ENCODE measurements at places on chromosomes 11 and 22.

GRCh38 chr22:35226958-35227647 is 30.2 kb upstream of the HMGXB4 start:
- no peak for DNase-seq
- no peak overlapping the region for H3K27ac ChIP-seq
- H3K36me3 ChIP-seq, result no peaks in the 10 kb centered on the region
- H3K27me3 ChIP-seq, result peaks cover 87% of the 10 kb centered on the region
- no peak overlapping the region for H3K4me3 ChIP-seq

DNA sequence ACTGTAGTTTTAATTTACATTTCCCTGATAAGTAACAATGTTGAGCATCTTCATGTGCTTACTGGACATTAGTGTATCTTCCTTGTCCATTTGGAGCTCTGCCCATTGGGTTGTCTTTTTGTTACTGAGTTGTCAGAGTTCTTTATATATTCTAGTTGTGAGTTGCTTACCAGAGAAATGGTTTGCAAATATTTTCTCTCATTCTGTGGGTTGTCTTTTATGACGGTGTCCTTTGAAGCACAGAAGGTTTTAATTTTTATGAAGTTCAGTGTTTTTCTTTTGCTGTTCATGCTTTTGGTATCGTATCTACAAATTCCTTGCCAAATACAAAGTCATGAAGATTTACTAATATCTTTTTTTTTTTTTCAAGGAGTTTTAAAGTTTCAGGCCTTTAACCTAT is 42.4 kb downstream of the ZBTB44 start:
- H3K4me1 ChIP-seq, result peaks cover 8% of the 10 kb centered on the region
- no peak overlapping the region for H3K27ac ChIP-seq

DNA sequence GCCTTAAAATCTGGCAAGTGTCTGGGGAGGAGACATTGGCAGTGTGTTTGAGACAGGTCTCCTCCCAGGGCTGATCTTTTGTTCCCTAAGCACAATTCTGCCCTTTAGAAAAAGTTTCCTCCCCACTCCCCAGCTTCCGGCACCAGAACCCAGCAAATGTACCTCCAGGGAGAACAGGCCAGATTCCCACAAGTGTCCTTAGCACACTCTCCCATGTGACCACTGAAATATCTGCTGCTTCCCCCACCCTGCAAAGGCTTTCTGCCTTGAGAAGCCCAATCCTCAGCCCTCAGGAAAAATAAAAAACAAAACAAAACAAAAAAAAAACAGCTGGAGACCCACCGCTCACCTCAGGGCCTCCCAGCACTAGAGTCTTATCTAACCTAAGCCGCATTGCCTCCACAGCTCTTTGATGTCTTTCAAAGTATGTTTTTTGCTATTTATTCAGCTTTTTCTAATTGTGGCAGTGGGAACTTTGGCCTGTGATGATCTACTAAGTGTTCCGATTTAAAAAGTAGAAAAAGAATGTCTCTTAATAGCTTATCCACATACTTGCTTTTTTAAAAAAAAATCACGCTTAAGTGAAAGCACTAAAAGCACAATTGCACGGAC is 29.0 kb upstream of the FBLN1 start:
- H3K27me3 ChIP-seq, result peaks cover 4% of the 10 kb centered on the region
- H3K36me3 ChIP-seq, result no peaks in the 10 kb centered on the region
- H3K4me1 ChIP-seq, result peaks cover 23% of the 10 kb centered on the region
- no peak for DNase-seq
- no peak overlapping the region for H3K4me3 ChIP-seq

- H3K4me1 ChIP-seq, result peaks cover 72% of the 10 kb centered on the region
- H3K4me3 ChIP-seq, result no peak overlapping the region
- H3K27me3 ChIP-seq, result no peaks in the 10 kb centered on the region
These were observed 51.9 kb upstream of the CDON start for GRCh38 chr11:126114486-126115126.

GRCh38 chr11:8740129-8740528 is 57.5 kb downstream of the RPL27A start:
- no peak overlapping the region for H3K27ac ChIP-seq
- no peaks in the 10 kb centered on the region for H3K36me3 ChIP-seq
- H3K27me3 ChIP-seq, result no peaks in the 10 kb centered on the region
- no peak for DNase-seq
- no peak overlapping the region for H3K4me3 ChIP-seq

DNA sequence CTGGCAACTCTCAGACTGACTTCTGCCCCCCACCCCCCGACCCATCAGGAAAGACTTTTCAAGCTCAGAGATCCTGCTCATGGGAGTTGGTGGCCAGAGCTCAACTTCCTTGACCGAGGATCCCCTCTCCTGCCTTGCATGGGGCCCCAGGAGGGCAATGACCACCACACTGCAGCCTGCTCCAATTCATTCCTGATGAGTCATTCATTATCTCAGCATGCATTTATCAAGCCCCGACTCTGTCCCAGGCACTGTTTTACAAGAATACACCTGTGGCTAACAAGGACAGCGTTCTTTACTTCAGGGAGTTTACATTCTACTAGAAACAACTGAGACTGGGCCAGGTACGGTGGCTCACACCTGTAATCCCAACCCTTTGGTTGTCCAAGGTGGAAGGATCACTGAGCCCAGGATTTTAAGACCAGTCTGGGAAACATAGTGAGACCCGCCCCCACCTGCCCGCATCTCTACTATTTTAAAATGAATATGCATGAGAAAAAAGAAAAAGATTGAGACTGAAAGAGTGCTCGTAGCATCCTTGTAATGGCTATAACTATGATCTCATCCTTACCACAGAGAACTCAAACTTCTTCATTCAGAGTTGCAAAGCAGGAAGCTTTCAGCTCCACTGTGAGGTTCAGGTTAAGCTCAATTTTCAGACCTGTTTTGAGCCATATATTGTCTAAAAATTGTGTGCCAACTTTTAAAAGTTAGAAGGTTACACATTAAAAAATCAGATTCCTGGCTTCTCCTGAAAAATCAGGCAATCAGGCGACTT is 60.4 kb downstream of the FEZ1 start:
- no peak overlapping the region for H3K4me3 ChIP-seq
- no peak overlapping the region for H3K27ac ChIP-seq
- H3K4me1 ChIP-seq, result peaks cover 8% of the 10 kb centered on the region

DNA sequence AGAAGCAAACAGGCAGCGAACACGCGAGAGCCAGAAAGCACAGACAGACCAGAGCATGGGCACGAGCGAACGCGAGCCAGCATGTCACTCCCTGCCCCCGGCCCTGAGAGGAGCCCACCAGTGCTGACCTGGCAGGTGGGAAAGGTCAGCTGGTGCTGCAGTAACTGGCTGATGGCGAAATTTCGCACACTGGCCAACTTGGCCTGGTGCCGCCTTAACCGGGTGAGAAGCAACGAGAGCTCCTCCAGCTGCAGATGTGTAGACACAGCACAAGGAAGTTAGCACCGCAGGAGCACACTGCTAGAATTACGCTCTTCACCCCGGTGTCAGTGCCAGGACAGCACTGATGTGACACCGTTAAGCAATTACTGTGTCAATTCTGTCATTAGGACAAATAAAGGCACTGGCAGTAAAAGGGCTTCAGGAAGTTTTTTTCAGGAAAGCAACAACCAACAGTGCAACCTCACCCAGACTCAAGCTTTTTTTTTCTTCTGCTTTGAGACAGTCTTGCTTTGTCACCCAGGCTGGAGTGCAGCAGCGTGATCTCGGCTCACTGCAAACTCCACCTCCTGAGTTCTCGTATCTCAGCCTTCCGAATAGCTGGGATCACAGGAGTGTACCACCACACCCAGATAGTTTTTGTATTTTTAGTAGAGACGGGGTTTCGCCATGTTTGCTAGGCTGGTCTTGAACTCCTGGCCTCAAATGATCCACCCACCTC is 76.8 kb downstream of the C11orf58 start:
- peaks cover 89% of the 10 kb centered on the region for H3K4me1 ChIP-seq
- peak overlapping the region; percentile 17 for H3K27ac ChIP-seq
- no peak overlapping the region for H3K4me3 ChIP-seq
- peaks cover 14% of the 10 kb centered on the region for H3K36me3 ChIP-seq
- H3K27me3 ChIP-seq, result no peaks in the 10 kb centered on the region

GRCh38 chr22:19996694-19997384 is 19.8 kb downstream of the ARVCF start:
- no peak overlapping the region for H3K4me3 ChIP-seq
- no peak for DNase-seq

DNA sequence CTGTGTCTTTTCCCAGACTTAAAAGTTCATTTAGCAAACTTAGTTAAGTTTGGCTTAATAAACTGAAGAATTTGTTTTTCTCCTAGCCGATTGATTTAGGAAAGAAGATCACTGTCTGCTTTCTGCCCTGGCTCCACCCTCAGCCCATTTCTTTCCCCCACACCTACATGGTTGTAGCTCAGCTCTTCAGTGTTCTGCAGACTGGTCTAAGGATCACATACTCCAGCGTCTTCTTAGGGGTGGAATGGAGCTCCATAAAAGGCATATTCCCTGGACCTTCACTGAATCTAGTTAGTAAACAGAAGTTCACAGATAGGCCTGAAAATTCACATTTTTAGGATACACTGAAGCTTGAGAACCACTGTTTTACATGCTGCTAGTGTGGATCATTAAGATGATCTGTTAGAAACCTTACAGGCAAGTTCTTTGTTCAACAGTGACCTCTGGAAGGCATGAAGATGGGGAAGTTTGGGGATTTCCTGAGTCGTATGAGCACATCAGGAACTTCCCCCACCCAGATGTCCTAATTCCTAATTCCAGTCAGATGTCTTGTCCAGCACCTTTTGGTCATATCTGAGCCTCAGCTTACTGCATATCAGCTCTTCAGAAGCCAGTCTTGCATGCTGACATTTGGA is 16.8 kb downstream of the PIWIL4 start:
- DNase-seq, result no peak
- H3K4me3 ChIP-seq, result no peak overlapping the region
- H3K36me3 ChIP-seq, result no peaks in the 10 kb centered on the region
- no peak overlapping the region for H3K27ac ChIP-seq

GRCh38 chr22:20117633-20118299 is 740 bp upstream of the TRMT2A start:
- peak overlapping the region; percentile 79 for H3K4me3 ChIP-seq
- no peaks in the 10 kb centered on the region for H3K27me3 ChIP-seq
- H3K36me3 ChIP-seq, result peaks cover 62% of the 10 kb centered on the region
- peaks cover 51% of the 10 kb centered on the region for H3K4me1 ChIP-seq

DNA sequence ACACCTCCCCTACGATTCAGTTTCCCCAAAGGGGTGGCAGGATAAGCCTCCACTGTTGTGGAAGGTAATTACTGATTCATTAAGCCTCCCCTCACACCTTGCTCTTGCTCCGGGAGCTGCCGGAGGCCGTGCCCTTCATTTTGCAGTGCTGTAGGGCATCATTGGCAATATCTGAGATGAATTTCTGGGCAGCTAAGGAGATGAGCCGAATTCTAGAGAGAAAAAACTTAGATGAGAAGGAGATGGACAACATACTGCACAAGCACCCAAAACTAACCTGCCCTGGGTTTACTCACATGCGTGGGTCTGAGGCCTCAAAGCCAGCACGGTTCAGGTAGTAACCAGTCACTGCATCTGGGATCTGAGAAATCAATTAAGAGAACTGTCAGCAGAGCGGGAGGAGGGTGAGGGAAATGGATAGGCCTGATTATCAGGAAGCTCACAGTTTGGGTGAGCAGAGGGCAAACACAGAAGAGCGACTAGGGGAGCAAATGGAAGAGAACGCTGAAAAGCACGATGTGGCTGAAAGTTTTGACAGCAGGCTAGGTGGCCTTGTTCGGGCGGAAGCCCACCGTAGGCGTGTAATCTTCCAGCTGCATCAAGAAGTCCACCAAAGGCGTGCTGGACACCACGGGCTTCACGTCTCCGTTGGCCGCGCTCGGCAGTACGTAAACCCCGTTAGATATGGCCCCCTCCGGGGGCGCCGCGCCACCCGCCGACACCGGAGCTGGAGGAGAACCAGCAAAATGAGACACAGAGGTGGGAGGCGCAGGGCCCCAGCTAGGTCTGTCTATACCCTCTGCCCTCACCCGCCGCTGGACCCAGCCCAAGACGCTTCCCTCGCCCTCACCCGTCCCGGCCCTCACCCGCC is 689 bp downstream of the TAF10 start:
- H3K27me3 ChIP-seq, result no peaks in the 10 kb centered on the region
- H3K4me3 ChIP-seq, result peak overlapping the region; percentile 83
- H3K27ac ChIP-seq, result peak overlapping the region; percentile 99
- peak; percentile 48 for DNase-seq
- peaks cover 68% of the 10 kb centered on the region for H3K4me1 ChIP-seq

GRCh38 chr11:35907648-35908431 is 36.0 kb upstream of the LDLRAD3 start:
- no peak overlapping the region for H3K27ac ChIP-seq
- no peak overlapping the region for H3K4me3 ChIP-seq
- no peaks in the 10 kb centered on the region for H3K36me3 ChIP-seq
- no peaks in the 10 kb centered on the region for H3K4me1 ChIP-seq

DNA sequence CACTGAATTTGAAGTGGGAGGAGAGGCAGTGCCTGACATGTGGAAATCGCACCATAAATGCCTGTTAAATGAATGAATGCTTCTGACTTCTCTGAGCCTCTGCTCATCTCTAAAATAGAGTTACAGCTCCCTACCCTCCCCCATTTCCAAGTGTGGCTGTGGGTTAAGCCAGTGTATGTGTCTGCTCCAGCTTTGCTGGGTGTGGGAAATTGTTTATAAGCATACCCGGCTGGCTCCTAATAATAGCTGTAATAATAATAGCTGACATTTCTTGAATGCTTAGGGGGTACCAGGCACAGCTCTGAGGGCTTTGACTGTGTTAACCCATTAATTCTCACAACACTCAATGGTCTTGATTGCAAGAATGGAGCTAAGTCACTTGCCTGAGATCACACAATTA is 7.0 kb upstream of the FCHSD2 start:
- no peaks in the 10 kb centered on the region for H3K27me3 ChIP-seq
- H3K4me3 ChIP-seq, result peak overlapping the region; percentile 44
- DNase-seq, result no peak
- no peaks in the 10 kb centered on the region for H3K36me3 ChIP-seq
- peaks cover 90% of the 10 kb centered on the region for H3K4me1 ChIP-seq

GRCh38 chr22:30829901-30830550 is 135.4 kb downstream of the OSBP2 start:
- H3K4me1 ChIP-seq, result peaks cover 10% of the 10 kb centered on the region
- no peaks in the 10 kb centered on the region for H3K36me3 ChIP-seq
- no peak for DNase-seq

- H3K36me3 ChIP-seq, result peaks cover 37% of the 10 kb centered on the region
- peak overlapping the region; percentile 95 for H3K4me3 ChIP-seq
- DNase-seq, result peak; percentile 58
- no peaks in the 10 kb centered on the region for H3K27me3 ChIP-seq
- peak overlapping the region; percentile 95 for H3K27ac ChIP-seq
These were observed 2.4 kb downstream of the SIDT2 start for GRCh38 chr11:117180661-117181585.

DNA sequence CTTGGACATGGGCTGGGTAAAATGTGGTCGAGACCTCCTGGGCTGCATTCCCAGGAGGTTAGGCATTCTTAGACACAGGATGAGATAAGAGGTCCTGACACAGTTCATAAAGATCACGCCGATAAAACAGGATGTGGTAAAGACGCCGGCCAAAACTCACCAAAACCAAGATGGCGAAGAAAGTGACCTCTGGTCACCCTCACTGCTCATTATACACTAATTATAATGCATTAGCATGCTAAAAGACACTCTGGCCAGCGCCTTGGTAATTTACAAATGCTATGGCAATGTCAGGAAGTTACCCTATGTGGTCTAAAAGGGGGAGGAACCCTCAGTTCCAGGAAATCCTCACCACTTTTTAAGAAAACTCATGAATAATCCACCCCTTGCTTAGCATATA is 983.3 kb downstream of the OPCML start:
- no peaks in the 10 kb centered on the region for H3K36me3 ChIP-seq
- no peak overlapping the region for H3K4me3 ChIP-seq
- H3K4me1 ChIP-seq, result no peaks in the 10 kb centered on the region
